T1000 (cell line): ENCODE measurements at places on chromosomes 2 and 18.

DNA sequence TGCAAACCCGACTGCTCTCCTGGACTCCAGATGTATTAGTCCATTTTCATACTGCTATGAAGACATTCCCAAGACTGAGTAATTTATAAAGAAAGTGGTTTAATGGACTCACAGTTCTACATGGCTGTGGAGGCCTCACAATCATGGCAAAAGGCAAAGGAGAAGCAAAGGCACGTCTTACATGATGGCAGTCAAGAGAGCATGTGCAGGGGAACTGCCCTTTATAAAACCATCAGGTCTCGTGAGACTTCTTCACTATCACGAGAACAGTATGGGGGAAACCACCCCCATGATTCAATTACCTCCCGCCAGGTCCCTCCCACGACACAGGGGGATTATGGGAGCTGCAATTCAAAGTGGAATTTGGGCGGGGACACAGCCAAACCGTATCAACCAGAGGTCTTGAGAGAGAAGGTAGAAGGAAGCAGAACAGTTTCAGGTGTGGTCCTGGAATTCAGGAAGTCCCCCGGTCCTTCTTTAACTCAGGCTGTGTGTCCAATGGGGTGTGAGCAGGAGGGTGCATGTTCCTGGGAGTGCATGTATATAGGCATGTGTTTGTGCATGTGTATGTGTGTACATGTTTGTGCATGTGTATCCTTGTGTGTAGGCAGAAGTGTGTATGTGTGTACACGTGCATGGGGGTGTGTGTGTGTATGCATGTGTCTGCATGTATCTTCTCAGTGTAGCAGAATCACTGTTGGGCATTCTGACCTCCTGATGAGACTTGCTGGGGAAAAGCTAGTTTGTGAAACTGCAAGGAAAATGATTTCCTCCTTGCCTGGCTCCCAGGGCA lies 46.2 kb downstream of the GREB1 start:
- no peak for DNase-seq

DNA sequence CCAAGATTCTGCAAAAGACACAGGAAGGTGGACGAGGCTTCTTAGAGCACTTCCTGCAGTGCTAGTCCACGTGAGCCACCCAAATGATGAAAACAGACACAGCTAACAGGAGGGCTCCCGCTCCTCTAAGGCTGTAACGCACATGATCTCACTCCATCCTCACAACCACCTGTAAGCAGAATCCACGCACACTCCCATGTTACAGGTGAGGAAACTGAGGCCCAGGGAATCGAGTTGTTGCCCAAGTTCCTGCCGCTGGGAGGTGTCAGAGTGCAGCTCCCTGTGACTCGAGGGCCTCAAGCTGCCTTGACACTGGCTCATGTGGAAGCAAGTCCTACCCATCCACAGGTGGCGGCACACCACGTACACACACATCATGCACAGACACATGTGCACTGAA lies 4.4 kb downstream of the DNMT3A start:
- DNase-seq, result no peak

GRCh38 chr2:179124282-179124681 lies 74.3 kb upstream of the CCDC141 start:
- no peak for DNase-seq

DNA sequence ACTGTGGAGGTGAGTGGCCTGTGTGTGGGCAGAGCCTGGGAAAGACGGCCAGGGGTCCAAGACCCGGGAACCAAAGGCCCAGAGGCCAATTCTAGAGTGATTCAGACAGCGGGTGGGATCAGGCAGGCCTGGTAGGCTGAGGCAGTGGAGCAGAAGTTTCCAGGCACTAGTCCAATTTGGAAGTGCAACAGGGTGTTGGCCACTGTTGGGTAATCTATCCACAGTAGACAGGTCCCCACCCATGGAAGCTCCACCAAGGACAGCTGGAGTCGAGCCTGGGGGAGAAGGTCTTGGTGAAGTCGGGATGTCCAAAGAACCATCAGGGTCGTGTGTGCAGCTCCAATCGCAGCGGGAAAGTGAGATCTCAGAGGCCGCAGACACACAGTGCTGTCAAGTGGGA lies 125.8 kb upstream of the COPS8 start:
- DNase-seq, result no peak

GRCh38 chr18:23498877-23499276 lies 4.4 kb upstream of the RMC1 start:
- DNase-seq, result peak; percentile 36

DNA sequence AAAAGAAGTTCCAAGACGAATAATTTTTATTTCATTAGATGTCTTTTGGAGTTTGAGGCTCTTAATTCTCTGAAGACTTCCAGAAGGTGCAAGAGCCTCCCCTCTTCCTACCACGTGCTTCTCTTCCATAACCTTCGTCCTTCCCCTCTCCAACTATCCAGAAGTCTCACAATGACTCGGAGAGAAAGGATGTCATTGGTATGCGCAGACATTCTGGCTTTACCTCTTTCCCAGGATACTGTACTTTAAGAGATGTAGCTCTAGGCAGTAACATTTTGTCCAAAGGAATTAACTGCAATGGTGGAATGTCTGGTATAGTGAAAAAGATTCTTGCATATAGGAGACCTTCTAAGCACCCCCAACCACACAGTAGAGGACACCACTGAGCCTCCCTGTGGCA lies 249.0 kb upstream of the OSR1 start:
- DNase-seq, result no peak

DNA sequence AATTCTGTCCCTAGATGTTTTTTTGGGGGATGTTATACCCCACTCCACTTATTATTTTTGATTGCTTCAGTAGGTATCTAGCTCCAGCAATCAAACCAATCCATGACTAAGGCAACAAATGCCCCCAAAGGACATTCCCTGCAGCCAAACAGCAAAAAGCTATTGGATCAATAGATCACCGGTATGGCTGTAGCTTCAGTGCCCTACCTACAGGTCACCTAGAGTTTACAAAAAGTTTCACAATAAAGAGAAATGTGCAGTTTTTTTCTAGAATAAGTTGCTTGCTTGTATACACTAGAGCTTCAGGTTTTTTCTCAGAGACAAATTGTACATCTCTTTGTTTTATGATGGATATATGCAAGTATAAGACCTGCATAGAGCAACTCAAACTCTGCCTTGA lies 27.7 kb downstream of the PDE11A start:
- no peak for DNase-seq

DNA sequence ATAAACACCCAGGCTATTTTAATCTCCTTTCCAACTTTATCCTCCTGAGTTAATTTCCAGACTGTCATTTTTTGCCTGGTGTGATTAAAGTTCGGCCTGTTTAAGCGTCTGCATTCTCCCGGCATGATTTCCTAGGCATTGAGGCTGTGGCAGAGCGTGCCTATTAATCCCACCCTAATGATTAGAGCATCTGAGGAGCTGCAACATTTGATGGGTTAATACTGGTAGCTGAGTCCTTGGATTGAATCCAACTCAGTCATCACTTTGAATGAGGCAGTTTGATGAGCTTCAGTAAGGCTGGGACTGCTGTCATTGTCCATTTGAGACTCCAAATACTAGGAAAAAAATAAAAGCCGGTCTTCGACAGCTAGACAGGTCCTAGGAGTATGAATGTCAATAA lies 882.5 kb downstream of the SLC4A3 start:
- DNase-seq, result no peak

DNA sequence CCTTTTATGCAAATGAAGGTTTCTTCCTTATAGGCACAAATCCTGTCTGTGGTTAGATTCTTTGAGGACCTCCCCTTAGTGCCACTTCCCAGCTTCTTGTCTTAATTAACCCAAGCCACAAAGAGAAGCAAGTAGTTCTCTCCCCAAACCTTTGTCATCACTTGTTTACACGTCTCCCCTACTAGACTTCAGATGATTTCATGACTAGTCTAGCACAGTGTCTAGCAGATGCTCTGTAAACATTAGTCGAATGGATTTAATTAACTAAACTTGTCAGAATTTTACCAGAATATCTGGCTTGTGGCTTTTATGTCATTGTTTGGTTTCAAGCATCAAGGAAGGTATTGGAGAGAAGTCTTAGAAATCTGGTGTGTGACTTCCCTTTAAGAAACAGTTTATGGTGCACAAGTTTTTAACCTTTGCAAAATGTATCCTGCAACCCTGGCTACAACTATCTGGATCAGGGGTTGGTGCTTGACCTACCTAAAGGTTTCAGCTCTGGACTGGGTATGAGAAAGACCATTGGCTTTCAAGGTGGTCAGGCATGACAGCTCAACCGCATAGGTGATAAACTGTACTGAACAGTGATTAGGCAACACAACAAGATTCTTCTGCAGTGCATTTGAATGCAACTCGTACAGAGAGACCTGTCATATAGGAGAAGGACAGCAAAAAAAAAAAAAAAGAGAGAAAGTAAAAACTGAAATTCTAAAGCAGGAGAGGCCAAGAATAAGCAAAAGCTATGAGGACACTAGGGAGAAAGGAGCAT lies 93.2 kb upstream of the CCDC150 start:
- no peak for DNase-seq

DNA sequence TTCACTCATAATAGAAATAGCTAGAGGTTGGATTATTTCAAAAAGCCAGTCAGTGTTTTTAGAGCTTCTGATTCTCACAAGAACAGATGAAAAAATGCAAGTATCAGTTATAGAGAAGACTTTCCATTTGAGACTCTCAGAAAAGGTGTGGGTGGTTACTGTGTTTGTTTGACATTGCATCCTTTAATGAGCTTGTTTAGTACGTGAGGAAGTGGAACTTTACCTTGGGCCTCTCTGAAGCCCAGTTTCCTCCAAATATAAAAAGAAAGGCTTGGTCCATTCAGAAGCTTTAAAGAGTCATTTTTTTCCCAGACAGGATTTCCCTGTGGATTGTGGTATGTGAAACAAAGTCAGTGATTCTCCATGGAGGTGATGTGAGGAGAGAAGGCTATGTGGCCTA lies 89.9 kb upstream of the RANBP2 start:
- DNase-seq, result no peak

- no peak for DNase-seq
These were observed 12.9 kb downstream of the NPAS2 start for GRCh38 chr2:100832885-100833284.

GRCh38 chr2:14720739-14721138 lies 88.2 kb downstream of the LRATD1 start:
- DNase-seq, result no peak

- DNase-seq, result no peak
These were observed 3.2 kb downstream of the EMX1 start for GRCh38 chr2:72920318-72921087.

GRCh38 chr2:169980001-169980400 lies 152.7 kb downstream of the UBR3 start:
- no peak for DNase-seq

GRCh38 chr2:98936353-98937351 lies 627 bp upstream of the CRACDL start:
- DNase-seq, result no peak

DNA sequence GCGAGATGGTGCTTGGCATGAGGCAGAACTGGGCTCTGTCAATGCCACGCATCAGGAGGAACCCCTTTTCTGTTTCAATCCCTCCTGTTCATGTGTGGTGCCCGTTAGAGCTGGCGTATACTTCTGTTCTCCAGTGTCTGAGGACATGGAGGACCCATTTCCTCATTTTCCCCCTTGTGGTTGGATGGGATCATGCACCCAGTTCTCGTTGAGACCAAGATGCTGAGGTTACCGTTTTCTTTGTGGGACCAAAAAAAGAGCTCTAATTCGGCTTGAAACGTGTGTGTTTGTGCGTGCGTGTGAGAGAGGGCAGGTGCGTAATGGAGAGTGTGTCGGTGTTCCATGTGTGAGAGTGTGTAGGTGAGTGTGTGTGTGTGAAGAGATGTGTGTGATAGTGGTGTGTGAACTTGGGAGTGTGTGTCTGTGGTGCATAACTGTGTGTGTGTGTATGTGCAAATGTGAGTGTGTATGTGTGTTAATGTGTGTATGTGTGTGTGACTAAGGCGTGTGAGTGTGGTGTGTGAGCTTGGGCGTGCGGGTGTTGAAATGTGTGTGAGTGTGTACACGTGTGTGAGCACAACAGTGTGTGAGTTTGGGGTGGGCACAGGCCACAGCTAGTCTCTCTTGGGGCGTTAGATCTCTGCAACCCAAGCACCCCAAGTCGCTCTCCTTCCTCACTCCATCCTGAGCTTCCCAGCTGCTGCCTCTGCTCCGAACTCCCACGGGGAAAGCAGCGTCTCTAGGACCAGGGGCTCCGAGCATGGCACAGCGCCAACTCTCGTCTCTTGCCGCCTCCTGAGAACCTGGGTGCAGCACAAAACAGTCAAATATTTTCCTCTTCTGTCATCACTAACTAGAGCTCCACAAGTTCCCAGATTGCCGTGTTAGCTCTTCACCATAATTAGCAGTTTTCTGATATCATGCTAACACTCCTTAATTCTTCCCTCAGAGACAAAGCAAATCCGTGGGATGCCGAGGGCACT lies 75.8 kb downstream of the LONRF2 start:
- no peak for DNase-seq

DNA sequence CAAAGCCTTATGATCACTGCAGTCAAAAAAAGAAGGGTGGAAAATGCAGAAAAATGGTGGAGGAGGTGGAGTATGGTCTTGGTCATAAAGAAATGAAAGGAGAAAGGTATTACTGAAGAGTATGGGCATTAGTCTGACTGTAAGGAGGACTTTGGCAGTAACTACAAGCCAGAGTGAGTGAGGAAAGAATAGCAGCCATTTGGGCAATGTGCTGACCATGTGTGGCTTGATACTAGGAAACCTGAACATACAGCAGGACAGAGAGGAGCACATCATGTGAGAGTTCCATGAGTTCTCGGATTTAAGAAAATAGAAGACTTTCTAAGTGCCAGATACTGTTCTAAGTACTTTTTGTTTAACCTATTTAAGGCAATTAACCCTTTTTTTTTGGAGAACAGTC lies 8.5 kb downstream of the DTNA start:
- no peak for DNase-seq

GRCh38 chr2:111903930-111904439 lies 5.6 kb downstream of the MERTK start:
- DNase-seq, result no peak

- no peak for DNase-seq
These were observed 69.4 kb downstream of the PXDN start for GRCh38 chr2:1674766-1675397.

DNA sequence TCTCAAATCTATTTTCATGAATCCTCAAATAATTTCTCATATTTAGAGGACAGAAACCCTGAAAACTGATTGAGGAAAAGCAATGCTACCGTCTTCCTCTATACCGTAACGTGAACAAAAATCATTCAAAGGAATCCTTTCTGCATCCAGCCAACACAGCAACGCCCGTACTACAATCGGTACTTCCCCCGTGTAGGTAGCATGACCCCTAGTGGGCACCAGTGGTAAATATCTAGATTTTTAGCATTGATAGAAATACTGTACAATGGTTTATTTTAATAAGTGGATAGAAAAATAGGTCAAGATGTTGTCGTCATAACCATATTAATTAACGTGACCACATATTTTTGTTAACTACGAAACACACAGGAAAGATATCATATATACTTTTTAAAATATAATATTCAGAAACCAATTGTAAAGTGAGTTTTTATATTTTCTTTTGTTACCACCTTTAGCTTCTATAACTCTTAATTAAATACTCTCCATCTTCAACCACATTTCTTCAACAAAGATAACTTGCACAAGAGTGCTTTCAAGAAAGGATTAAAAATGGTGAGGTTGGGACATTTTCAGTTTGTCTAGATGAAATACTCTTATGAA lies 194.1 kb downstream of the SS18 start:
- DNase-seq, result peak; percentile 10
